Activated effector memory CD4-positive, alpha-beta T cell treated with anti-CD3 and anti-CD28 coated beads, Interleukin-2, amount 50 U/mL, for 16 hours (primary cell): ENCODE measurements at places on chromosomes 4 and X.

DNA sequence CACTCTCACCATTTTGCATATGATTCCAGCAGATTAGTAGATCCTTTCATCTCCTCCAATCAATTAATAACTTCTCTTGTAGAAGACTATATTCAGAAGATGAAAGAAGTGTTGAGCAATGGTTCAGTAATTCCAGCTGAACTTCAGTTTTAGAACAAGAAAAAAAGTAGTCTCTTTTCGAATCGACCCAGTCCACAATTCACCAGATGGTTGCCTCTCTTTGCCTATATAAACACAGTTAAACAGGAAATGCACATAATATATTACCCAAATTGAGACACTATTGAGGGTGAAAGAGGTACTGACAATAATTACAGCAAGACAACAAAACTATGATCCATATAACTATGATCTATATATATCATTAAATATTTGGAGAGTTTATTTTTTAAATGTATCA lies 16.8 kb upstream of the FAM241A start:
- DNase-seq: no peak

- DNase-seq: no peak
These were observed 19.0 kb downstream of the SLC2A9 start for GRCh38 chr4:10002278-10002677.

- no peak for DNase-seq
These were observed 6.4 kb upstream of the SCML2 start for GRCh38 chrX:18360867-18361266.

DNA sequence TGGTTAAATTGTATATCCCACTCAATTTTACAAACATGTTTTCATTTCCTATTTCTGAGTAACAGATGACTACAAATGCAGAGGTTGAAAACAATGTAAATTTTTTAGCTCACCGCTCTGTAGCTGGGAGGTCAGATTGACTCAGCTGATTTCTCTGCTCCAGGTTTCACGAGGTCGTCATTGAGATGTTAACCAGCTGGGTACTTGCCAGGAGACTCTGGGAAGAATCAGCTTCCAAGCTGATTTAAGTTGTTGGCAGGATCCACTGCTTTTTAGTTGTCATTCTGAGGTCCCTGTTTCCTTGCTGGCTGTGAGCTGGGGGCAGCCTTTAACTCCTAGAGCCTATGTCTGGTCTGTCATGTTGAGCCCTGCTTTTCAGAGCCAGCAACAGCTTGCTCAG lies 864.3 kb upstream of the AGA start:
- no peak for DNase-seq

DNA sequence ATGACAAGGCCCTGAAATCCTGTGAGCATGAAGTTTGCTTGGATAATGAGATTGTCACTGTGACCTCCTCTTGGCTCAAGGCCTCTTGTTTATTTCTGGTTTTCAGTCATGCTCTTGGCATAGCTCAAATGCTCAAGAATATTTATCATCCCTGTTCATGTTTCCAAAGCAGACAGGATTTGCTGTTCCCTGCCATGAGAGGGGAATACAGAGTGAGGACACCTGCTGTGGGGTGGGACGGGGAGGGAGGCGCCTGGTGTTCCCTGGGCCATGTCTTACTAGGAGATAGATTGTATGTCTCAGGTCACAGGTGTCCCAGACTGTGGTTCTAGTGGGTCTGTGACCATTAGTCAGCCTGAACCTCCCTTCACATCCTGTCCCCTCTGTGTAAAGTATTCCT lies 34.9 kb upstream of the SH3RF1 start:
- DNase-seq: no peak

DNA sequence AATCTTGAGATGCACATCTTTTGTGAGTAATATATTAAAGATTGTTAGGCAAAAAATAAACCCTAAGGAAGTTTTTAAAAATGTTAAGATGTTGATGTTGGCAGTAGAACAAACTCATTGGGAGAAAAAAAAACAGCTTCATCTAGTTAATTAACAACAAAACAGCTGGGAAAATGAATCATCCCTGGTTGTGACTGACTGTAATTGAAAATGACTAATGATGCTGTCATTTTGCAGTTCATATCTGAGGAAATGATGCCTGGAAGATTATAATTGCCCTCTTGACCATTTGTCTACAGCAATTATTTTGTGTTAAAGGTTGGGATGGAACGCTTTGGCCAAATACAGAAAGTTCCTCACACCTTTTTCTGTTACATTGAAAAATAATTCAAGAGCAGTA lies 760.4 kb upstream of the FTHL17 start:
- DNase-seq: no peak

DNA sequence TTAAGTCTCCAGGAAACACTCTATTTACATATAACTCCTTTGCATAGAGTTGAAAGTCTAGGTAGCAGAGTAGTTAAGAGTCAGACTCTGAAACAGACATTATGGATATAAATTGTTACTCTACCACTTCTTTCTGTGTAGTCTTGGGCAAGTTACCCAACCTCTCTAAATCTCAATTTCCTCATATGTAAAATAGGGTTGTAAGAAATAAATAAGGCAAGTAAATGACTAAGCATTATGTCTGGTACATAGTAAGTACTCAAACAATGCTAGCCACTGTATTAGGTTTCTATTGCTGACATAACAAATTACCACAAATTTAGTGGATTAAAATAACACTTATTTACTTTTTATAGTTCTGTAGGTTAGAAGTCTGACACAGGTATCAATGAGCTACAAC lies 394.1 kb downstream of the PRDM5 start:
- no peak for DNase-seq

DNA sequence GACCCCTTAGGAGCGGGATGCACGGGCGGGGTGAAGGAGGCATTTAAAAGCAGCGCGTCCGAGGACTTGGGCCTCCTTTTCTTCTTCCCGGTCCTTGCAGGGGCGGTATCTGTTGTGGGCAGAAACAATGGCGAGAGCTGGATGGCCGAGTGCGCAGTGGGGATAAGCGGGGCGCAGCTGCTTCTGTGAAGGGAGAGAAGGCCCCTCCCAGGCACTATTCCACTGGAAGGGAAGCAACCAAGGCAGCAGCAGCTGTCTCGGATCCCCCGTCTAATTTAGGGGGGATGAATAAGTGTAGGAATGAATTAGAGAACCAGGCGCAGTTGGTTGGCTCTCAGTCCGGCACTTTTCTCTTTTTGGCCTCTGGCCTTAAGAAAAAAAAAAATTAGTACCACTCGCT lies 995 bp downstream of the SMARCA5 start:
- DNase-seq: peak; percentile 70

DNA sequence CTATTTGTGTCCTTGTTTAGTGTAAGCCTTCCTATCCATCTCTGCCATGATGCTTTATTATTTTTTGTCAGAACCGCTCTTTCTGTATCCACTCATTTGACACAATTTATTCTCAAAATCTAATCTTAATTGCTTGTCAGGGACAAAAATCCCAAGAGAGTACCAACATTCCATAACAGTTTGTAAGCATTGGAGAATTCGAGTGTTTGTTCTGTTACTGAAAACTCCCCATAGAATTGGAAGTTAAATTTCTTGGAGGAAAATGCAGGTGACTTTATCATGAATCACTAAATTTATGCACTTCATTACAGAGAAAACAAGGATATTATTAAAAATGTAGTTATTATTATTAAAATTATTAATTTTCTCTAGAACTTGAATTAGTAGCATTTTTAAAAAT lies 1986.1 kb downstream of the ARAP2 start:
- DNase-seq: no peak

- peak; percentile 90 for DNase-seq
These were observed 10.1 kb downstream of the WDR1 start for GRCh38 chr4:10106421-10107039.
